H54 (cell line): ENCODE measurements at places on chromosomes 11 and 22.

DNA sequence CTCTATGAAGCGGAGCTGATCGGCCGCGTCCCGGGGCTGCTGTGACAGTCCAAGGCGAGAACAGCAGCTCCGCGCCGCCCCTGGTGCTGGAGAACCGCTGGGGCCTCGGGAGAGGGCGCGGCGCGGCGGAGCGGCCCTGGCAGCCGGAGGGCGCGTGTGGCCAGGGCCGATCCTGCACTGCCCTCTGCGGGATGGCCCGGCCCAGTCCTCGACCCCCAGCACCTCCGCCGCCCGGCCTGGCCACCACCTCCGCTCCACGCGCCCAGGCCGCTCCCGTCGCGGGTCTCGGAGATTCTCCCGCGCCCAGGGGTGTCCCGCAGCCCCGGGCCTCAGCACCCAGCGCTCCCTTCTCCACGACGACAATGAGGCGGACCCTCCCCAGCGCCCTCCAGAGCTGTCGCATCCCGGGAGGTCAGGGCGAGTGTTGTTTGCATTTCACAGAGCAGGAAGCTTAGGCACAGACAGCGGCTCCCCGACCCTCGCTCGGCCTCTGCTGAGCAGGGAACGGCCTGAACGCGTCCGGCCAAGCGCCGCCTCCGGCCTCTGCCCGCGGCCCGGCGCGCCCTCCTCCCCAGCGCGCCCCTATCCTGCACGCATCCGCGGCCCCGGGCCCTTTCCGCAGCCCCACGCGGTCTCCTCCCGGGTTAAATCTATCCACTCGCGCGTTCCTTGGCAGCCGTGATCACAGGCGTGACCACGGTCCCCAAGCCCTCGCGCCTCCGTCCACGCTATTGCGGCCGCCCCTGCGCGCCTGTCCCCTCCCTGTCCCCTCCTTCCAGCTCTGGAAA, 109.7 kb downstream of the WNT7B start:
- DNase-seq = no peak

DNA sequence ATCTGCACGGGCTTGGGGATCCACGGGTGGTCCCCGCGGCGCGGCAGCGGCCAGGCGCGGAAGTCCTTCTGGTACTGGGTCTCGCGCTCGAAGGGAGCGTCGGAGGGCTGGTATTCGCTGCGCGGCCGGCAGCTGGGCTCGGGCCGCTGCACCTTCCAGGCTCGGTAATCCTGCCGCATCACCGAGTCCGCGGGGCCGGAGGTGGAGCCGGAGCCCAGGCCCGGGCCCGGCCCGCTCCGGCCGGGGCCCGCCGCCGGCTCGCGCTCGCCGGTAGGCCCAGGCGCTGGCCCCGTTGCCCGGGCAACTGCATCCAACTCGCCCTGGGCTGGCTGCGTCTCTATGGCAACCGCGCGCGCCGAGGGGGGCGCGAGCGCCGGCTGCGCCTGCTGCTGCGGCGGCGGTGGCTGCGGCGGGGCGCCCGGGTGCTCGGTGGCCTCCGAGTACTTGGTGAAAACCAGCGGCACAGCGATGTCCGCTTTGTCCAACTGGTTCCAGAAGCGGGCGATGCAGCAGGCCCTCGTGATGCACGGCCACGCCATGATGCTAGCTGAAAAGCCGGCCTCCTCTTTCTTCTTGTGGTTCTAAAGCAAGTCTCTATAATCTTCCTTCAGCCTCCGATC, 897 bp downstream of the MAP6 start:
- no peak for DNase-seq

DNA sequence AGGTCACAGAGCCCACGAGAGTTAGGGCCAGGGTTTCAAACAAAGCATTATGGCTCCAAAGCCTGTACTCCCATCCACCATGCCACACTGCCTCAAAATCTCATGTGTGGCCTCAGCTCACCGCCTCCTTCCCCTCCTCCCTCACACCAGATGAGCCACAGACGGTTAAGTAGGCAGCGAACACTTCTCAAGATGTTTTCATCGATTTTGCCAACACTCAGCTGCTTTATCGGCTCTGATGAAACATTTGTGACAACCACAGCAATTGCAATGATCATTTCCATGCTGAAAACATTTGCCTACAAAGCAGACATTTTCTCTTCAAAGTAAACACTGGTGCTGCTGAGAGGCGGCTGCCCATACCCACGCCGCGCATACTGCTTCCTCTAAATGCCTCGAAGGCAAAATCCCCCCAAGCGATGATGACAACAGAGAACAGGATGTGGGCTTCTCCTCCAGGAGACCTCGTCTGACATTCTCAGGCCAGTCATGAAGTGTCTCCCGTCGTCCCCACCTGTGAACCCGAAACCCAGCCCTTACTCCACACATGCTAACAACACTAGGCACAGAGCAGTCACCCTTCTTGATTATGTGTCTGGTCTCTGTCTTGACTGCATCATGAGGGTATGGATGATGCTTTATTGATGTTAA, 599.2 kb downstream of the SOX6 start:
- DNase-seq = no peak

GRCh38 chr11:96213500-96213899, 129.5 kb downstream of the MAML2 start:
- DNase-seq = no peak

DNA sequence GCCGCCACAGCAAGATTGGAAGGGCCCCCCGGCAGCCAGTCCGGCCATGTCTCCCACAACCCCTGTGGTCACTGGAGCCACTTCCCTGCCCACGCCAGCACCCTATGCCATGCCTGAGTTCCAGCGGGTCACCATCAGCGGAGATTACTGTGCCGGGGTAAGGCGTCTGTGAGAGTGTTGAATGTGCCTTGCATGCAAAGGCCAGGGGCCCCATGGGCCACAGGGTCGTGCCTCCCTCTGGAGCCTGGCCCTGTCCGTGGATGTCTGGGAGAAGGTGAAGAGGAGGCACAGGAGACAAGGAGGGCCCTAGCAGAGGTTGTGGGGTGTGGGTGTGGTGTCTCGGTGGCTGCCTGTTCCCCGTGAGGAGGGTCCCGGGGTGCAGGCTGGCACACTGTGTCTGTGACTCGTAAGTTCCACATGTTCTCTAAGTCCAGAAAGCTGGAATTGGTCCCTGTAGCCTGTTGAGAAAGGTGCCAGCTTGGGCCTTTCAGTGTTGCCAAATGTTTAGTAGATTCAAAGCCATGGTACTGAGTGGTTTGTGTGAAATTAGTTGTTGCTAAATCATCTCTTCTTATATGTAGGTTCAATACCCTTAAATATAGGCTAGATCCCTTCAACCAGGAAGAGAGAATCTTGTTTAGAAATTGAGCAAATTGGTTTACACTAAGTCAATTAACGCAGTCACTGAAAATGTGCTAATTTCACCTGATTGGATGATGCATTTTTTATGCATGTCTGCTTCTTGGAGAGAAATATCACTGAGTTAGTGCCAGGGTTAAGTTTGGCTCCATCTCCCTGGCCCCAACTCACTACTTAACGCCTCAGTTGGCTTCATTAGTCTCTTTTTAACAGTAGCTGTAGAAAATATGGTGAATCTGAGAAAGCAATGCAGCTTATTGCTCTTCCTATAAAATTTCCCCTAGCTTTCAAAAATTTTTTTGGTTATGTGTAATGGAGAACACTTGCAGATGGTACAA, 23.8 kb downstream of the AMPD3 start:
- no peak for DNase-seq

GRCh38 chr11:78784321-78785061, 209.8 kb upstream of the NARS2 start:
- peak; percentile 57 for DNase-seq

GRCh38 chr22:36274531-36274930, 21.6 kb downstream of the APOL1 start:
- DNase-seq = no peak
